NCI-H446 (cell line): ENCODE measurements at places on chromosomes 6 and 20.

- DNase-seq, result no peak
These were observed 48.7 kb upstream of the SRSF6 start for GRCh38 chr20:43408848-43409576.

DNA sequence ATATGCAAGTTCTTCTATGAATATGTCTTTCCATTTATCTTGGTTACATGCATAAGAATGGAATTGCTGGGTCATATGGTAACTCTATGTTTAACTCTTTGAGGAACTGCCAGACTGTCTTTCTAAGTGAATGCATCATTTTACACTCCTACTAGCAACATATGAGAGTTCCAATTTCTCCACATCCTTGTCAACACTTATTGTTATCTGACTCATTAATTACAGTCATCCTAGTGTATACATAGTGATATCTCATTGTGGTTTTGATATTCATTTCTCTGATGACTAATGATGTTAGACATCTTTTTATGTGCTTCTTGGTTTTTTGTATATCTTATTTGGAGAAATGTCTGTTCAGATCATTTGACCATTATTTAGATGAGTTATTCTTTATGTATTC is 96.7 kb upstream of the LAMP5 start:
- DNase-seq, result peak; percentile 36

DNA sequence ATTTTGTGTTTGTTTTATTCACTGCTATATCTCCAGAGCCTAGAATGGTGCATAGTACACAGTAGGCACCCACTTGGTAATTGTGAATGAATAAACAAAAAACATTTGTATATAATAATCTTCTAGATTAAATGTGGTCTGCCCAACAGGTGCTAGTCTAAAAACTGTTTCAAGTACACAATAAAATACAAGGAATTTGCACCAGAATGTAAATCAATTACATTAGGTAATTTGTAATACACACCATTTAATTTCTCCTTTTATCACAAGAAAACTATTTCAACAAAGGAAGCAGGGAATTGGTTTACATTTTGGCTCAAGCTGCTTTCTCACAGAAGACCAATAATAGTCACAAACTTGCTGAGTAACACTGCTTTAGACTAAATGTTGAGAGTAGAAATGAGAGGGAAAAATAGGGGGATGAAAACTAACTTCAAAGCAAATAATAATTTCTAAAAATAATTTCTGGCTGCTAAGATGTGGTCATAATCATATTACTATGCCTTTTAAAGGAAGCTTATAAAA is 22.1 kb downstream of the RUNX2 start:
- DNase-seq, result no peak

- no peak for DNase-seq
These were observed 127.7 kb upstream of the CST7 start for GRCh38 chr20:24821391-24821790.

- DNase-seq, result no peak
These were observed 12.4 kb downstream of the CD40 start for GRCh38 chr20:46130534-46130933.
